ENCODE measurements at places on chromosomes 5 and 9.

DNA sequence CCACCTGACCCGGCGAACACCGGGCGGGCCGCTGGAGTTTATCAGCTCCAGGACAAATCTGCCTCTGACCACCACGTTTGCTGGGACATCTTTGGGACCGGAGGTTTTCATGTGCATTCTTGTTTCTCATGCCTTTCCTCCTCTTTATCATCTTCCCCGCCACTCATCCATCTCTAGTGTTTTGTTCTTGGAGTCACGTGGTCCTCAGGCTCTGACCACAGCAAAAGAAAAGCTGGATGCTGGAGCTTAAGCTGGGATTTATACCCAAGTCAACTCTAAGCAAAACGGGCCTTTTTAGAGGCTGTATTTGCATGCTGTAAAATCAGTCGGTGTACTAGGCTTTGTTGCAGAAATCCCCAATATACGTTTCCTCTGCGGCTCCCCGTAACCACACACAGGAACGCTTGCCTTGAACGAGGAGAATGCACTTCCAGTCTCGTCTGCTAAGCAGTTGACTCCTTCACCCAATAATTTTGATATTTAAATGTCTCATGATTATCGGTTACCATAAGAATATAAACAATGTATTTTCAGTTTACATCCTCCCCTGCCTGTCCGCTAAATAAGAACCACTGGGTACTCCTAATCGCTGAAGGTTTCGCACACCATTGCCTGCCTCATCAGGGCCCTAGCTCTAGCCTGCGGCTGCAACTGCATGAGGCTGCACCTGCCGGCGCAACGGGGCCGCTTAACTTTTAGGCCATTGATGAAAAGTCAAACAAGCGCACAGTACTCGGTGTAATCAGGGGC lies 560 bp upstream of the NDUFS6 start:
- peak; percentile 50 for DNase-seq

GRCh38 chr5:68423154-68423811 lies 207.7 kb downstream of the PIK3R1 start:
- no peak for DNase-seq

DNA sequence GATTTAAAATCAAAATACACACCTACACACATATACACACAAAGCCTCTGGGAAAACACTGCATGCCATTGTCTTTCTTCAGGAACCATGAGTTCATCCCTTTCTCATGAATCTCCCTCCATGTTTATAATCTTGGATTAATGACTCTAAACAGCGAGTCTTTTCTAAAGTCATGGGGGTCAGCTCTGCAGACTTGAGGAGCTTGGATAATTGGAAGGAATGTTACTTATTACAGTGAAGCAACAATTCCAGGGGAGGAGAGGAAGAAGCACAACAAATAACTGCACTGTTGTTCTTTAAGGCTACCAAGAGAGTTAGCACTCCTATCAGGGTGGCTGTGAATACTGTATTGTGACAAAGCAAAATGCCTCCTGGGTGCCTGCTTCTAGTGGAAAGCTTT lies 444.7 kb downstream of the ANXA1 start:
- DNase-seq: no peak

DNA sequence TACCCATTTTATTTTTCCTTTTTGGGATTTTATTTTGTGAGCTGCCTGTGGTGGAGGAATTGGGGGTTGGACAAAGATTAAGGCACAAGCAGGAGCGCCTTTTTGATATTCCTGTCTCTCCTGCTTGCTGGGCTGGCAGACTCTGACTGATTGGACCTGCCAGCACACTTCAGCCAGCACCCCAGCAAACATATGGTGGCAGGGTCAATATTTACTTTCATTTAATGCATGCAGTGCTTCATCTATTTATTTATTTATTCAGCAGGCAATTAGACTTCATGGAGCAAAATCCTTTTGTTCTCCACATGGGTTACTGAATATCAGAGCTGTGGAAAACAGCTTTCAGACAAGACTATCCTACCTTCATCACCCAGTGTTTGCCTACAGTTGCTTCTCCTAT lies 48.4 kb upstream of the EPB41L4A start:
- no peak for DNase-seq

DNA sequence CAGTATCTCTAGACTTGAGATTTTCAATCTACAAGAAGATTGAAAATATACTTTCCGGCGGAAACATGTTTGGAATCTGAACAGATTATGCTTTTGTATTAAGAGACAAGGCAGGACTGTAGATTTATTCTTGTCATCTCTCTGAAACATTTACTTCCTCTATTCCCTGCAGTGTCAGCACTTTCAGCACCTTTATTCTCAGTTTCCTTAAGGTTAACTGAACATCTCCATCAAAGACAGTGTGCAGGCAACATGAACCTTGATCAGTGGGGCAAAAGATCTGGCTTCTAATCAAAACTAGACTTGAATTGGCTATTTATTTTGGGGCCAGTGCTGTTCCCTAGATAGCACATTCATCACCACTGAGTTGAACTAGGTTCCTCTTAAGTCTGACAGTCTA lies 129.9 kb upstream of the HCN1 start:
- no peak for DNase-seq

GRCh38 chr9:99052815-99053715 lies 51.8 kb upstream of the TGFBR1 start:
- no peak for DNase-seq

DNA sequence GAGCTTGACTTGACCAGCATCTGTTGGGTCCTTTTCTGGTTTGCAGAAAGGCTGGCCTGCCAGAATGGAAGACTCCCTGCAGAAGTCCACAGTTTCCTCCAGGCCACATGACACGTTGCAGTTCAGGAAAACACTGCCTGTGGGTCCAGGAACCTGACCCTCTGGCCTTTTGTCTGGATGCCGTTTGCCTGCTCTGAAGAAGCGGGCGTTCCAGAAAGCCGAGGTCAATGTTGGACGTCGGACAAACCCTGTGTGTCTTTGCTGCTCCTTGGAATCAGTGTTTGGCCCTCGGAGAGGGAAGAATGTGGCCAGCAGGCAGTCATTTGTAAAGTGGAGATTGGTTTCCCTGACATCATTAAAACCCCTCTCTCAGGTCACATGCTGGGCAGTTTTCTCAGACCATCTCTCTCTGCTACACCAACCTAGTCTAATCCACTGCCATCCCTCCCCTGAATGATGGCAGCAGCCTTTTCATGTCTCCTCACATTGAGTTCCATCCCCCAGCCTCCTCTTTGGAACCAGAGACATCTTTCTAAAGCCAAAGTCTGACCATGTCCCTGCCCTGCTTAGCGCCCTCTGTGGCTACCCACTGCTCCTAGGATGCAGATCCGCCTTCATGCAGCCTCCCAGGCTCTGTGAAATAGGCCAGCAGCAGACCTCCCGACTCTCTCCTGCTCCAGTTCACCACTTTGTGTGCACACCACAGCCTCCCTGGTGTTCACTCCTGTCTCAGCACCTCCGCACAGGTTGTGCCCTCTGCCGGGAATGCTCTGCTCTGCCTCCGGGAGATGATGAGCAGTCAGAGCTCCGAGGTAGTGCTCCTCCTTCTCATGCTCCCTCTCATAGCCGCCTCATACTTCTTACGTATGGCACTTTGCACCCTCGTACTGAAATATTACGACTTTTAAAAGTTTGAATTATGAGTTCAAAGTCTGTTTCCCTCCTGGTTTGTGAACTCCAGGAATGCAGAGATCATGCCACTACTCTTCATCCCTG lies 75.6 kb downstream of the RALGPS1 start:
- no peak for DNase-seq

- no peak for DNase-seq
Measured at GRCh38 chr9:115923410-115923809, 230.2 kb upstream of the PAPPA start.

DNA sequence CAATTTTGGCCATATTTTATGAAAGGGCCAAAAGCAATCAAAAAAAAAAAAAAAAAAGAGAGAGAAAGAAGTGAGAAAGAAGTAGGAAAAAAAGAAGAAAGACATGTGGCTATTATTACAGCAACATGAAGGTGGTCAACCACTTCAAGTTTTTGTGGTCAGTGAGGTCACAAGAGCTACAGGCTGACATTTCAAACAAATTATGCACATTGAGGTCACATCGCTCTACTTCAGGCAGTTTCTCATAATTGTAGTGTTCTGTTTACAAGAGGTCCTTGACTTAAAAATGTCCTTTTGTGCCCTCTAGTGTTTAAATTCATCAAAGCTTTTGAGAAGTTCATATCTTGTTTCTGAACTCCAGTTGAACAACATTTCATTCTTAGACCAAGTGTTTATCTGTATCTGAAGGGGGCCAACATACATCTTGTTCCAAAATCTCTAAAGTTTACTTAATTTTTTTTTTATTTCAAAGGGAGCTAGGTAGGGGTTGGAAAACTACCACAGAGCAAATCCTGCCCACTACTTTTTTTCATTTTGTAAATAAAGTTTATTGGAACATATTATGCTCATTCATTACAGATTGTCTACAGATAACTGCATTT lies 513.1 kb downstream of the PDE4D start:
- peak; percentile 38 for DNase-seq

- no peak for DNase-seq
Measured at GRCh38 chr5:78501411-78502352, 141.3 kb downstream of the SCAMP1 start.

- no peak for DNase-seq
Measured at GRCh38 chr5:181203093-181203711, 1.8 kb downstream of the TRIM7 start.

DNA sequence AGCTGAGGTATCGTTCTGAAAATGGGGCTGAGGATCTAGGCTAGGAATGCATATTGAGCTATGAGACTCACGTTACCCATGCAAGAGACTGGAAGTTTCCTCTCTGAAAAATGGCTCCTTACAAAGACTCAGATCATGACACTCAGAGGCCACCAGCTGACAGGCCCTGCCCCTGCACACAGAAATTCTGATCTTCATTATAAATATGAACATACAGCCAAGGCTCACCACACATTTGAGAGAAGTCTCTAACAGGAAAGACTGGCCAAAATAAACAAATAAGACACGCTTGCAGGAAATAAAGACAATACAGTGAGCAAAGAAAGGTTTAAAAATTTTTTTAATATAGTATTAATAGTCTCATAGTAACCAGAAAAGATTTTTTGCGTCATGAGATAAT lies 365.9 kb downstream of the NFIB start:
- DNase-seq: no peak

- DNase-seq: no peak
Measured at GRCh38 chr9:131179561-131180219, 54.3 kb downstream of the NUP214 start.

DNA sequence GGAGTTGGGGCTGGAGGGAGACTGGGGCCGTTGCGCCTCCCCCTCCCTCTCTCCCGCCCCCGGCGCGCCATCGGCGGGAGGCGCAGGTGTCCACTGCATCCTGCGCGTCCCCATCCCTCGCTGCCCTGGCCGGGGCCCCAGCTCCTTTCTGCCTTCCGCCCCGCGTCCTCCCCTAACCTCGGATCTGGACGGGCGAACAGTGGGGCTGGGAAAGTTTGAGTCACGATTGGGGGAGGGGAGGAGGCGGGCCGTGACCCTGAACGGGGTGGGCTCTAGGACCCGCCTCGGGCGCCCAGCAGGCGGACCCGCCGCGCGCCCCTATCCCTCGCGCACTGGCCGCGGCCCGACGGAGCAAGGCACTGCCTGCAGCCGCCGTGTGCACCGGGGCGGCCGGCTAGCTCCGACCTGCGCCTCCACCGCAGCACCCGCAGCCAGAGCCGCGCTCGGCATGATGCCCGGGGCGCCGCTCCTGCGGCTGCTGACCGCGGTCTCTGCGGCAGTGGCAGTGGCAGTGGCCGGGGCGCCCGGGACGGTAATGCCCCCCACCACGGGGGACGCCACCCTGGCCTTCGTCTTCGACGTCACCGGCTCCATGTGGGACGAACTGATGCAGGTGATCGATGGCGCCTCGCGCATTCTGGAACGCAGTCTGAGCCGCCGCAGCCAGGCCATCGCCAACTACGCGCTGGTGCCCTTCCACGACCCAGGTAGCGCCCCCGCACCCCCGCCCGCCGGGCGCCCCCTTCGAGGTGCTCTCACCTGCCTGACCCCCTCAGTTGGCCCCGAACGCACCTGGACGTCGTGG lies at the start of gene HMCN2:
Gene HMCN2, plus strand, starts transcription at position 330 of the 805 bp plus-strand sequence. Its CDS starts 119 bp downstream, at position 449.
- DNase-seq: no peak

DNA sequence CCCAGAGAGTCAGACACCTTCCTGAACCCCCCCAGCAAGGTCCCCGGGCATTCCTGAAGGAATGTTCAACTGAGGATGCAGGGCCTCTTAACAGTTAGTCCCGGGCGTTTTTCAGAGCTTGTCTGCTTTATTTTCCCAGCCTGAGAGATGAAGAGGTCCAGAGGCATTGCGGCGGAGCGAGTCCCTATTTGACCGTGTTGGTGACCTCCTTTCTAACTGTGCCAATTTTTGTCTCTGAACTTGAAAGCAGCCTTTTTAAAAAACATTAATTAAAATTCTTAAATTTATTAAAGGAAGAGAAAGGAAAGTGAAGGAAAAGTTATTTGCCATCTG lies 433 bp upstream of the PTAR1 start:
- no peak for DNase-seq

DNA sequence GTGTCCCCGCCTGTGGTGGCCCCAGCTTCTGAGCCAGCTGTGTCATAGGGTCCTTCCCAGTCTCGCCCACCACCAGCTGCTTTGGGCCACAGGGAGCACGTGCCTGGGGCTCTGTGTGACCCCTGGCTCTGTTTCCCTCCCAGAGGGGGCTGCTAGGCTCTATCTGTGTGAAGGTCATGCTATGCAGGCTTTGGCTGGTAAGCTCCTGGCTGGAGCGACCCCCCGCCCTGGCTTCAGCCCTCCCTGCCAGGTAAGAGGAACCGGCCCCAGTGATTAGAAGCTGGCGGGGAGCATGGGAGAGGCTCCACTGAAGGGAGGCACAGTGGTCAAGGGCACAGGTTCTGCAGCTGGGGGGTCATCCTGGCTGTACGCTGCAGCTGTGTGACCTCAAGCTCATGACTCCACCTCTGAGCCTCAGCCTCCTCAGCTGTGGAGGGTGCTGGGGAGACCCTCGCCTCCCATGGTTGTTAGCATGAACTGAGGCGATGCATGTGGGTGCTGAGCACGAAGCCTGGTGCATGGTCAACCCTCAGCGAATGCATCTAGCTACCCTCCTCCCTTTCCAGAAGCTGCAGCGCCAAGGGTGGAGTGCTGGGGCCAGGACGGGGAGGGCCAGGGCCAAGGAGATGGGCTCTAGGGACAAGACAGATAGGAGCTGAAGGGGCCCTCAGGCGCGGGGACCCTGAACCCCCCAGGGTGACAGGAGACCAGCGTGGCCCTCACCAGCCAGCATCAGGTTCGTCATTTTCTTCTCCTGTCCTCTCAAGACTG lies 163.8 kb upstream of the MVB12B start:
- no peak for DNase-seq

- DNase-seq: no peak
Measured at GRCh38 chr9:137136881-137137607, 1.9 kb upstream of the GRIN1 start.

DNA sequence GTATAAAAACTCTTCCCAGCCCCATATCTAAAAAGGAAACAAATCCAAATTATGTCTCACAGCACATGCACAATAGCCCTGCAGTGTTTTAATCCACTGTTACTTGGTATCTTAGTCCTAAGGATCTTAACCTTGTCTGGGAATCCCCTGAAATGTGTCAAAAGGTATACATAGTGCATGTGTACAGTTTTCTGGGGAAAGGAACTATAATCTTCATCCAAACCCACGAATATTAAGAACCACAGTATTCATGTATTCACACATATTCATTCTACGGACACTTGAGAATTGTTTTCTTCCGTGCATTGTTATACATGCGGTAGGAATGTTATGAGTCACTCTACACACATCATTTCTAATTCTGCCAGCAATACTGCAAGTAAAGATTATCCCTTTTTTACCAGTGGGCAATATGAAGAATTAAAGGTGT lies 47.8 kb upstream of the SNX2 start:
- no peak for DNase-seq
